Vagina (tissue), 2 donors: ENCODE measurements at places on chromosomes 2 and 18.

GRCh38 chr2:54380670-54381069, 75.5 kb upstream of the SPTBN1 start:
- no peaks in the 10 kb centered on the region for H3K27me3 ChIP-seq
- H3K4me3 ChIP-seq = no peak overlapping the region
- no peak for DNase-seq

- H3K36me3 ChIP-seq = no peaks in the 10 kb centered on the region
- no peak for DNase-seq
- H3K27me3 ChIP-seq = no peaks in the 10 kb centered on the region
- H3K27ac ChIP-seq = peak overlapping the region; percentile 82
- no peak overlapping the region for H3K4me3 ChIP-seq
- H3K4me1 ChIP-seq = peaks cover 73% of the 10 kb centered on the region
Observed at GRCh38 chr2:43104763-43105162, 121.6 kb downstream of the ZFP36L2 start.

DNA sequence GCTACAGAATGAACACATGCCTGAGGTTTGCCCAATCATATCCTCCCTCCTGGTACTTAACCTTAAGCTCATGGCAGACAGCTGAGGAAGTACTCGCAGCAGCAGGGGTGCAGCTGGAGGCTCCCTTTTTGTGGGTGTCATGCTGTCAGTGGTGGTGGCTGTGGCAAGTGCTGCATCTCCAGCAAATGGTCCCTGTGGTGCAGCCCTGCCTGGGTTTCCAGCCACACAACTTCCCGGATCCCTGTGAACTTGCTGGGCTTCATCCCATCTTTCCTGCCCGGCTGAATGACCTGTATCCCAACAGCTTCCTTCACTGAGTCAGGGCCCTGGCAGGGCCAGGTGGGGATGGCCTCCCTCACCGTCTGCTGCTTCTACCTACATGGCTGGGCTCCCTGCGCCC, 5.0 kb downstream of the TMEM185B start:
- H3K27ac ChIP-seq = no peak overlapping the region
- H3K4me1 ChIP-seq = peaks cover 35% of the 10 kb centered on the region
- H3K27me3 ChIP-seq = no peaks in the 10 kb centered on the region
- no peak overlapping the region for H3K4me3 ChIP-seq
- H3K36me3 ChIP-seq = no peaks in the 10 kb centered on the region

- DNase-seq = no peak
- H3K36me3 ChIP-seq = no peaks in the 10 kb centered on the region
- H3K4me1 ChIP-seq = peaks cover 27% of the 10 kb centered on the region
- H3K27me3 ChIP-seq = no peaks in the 10 kb centered on the region
- H3K4me3 ChIP-seq = no peak overlapping the region
Observed at GRCh38 chr2:1625281-1626001, 118.9 kb downstream of the PXDN start.

DNA sequence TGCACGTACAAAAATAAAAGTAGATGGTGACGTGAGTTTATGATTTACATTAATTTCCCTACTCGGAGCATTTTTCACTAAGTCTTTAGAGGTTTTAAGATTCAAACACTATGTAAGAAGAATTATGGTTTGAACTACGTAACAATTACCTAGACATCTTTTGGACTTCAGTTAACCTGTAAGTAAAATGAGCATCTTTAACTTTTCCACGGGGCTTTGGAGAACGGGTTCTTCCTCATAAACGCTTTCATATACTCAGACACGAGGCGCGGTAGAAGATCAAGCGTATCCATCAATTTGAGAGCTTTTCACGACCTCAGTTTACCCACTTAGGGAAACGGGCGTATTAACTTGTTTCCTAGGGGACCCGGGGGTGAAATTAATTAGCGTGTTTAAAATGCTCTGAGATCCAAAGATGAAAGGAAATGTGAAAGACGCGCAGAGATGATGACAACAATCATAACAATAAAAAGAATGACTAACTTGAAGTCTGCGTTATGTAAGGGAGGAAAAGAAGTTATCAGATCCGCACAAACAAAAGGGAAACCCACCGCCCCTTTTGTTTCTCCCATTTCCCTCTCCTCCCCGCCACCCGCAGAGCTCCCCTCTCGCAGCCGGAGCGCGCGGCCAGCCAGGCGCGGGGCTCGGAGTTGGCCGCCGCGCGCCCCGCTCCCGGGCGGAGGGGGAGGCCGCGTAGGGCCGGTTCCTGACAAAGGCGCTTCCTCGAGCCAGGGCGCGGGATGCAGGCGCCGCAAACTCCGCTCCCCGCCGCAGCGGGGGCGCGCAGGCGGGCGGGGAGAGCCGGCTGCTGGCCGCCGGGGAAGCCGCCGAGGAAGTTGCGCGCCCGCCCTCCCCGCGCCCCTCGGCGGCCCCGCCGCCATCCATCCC, 807 bp downstream of the PELI1 start:
- no peaks in the 10 kb centered on the region for H3K27me3 ChIP-seq
- peaks cover 35% of the 10 kb centered on the region for H3K4me1 ChIP-seq
- no peak for DNase-seq
- peak overlapping the region; percentile 92 for H3K4me3 ChIP-seq
- H3K36me3 ChIP-seq = no peaks in the 10 kb centered on the region

GRCh38 chr2:138013639-138014038, 49.4 kb downstream of the HNMT start:
- H3K27ac ChIP-seq = no peak overlapping the region
- H3K27me3 ChIP-seq = no peaks in the 10 kb centered on the region

DNA sequence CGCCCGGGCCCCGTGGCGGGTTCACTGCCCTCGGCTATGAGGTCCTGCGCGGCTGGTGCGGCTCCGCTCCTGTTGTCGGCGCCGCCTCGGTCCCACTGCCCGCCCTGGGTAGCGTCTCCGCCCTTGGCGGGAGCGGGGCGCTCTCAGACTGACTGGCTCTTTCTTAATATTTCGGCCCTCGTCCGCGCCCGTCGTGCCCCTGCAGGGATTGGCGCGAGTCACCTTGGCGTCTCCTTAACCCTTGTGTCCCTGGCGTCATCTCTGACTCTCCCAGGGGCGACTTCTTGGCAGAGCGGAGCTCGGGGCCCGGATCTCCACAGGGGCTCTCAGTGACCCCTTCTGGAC, 1.3 kb downstream of the PTMA start:
- H3K4me3 ChIP-seq = peak overlapping the region; percentile 100
- peak overlapping the region; percentile 100 for H3K27ac ChIP-seq
- peaks cover 15% of the 10 kb centered on the region for H3K36me3 ChIP-seq
- H3K27me3 ChIP-seq = no peaks in the 10 kb centered on the region
- H3K4me1 ChIP-seq = peaks cover 48% of the 10 kb centered on the region
- no peak for DNase-seq

DNA sequence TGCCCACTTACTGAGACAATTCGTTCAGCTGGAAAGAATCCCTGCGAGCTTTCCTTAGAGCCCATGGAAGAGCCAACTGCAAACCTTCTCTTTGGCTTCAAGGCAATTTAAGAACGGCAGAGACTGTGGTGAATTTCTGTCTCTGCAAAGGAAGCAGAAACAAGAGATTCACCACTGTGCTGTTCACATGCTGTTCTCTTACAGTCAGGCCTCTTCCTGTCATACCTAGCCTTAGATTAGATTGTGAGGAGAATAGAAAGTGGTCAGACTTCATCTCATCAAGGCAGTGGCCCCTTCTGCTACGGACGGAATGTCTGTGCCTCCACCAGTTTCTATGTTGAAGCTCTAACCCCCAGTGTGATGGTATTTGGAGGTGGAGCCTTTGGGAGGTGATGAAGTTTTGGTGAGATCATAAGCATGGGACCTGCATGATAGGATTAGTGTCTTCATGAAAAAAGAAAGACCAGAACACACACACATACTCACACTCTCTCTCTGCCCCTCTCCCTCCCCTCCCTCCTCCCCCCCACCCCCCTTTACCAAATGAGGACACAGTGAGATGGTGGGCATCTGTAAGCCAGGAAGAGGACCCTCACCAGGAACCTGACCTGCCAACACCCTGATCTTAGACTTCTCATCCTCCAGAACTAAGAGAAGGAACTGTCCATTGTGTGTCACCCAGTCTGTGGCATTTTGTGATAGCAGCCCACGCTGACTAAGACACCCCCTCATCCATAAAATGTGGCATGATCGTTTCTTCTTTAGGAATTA, 45.6 kb upstream of the NRP2 start:
- no peaks in the 10 kb centered on the region for H3K4me1 ChIP-seq
- DNase-seq = no peak
- H3K4me3 ChIP-seq = no peak overlapping the region

GRCh38 chr2:64797881-64798575, 144.3 kb upstream of the SERTAD2 start:
- H3K27me3 ChIP-seq = no peaks in the 10 kb centered on the region
- peaks cover 18% of the 10 kb centered on the region for H3K4me1 ChIP-seq
- H3K36me3 ChIP-seq = no peaks in the 10 kb centered on the region
- no peak overlapping the region for H3K27ac ChIP-seq
- H3K4me3 ChIP-seq = no peak overlapping the region
